NCI-H345 (cell line): ENCODE measurements at places on chromosomes 5 and 9.

DNA sequence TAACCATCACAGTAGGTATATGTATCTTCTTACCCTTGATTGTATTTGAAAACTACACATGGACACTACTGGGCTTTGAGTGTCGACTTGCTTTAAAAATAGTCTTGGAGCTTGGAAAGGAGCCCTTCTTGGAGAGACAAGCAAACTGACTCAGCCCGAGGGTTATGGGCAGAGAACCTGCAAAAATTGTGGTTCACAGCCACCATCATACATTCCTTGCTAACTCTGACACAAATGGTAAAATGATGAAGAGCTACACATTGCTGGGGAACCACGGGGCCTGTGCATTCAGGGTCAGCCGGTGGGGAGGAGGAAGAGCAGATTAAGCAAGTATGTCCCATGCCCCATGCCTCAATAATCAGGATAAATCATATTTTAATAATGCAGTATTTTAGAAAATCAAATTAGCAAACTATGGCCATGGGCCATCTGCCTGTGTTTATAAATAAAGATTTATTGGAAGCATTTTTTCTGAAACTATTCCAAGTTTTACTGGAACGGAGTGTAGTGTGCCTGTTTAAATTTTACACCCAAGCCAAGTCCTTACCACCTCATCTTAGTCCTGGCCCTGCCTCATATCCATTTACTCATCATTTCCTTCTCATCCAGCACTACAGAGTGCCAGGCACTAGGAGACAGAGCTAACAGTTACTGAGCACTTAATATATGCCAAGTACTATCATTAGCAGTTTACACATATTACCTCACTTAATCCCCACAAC lies 195.7 kb downstream of the PALM2AKAP2 start:
- no peak for DNase-seq

GRCh38 chr5:75512383-75513074 lies 838 bp downstream of the POLK start:
- no peak for DNase-seq

GRCh38 chr9:112174222-112174964 lies 704 bp downstream of the SUSD1 start:
- peak; percentile 48 for DNase-seq

DNA sequence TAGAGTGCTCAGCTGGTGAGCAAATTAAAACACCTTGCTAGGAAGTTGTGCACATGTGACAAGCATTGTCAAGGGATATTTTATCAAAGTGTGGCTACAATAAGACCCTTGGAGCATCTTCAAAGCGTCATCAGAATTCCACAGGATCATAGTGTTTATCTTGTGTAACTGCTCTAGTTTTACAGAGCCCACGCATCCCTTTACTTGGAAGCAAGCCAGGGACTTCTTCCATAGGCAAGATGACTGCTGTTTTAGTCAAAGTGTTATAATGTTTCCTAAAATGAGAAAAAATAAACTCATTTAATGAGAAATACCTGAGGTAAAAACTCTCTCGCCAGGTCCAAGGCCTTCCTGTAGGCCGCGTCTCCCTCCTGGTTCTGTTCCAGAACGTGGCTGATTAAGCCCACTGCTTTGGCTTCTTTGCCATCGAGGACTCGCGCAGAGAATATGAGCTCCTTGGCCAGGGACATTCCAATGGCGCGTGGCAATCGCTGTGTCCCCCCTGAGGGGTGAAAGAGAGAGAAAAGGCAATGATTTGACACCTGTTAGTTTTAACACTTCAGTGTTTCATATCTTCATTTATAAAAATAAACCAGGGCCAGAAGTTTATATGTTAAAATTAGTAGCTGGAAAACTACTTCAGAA lies 141.1 kb downstream of the AUH start:
- no peak for DNase-seq

GRCh38 chr5:6692906-6693305 lies 20.3 kb upstream of the TENT4A start:
- DNase-seq, result no peak

GRCh38 chr9:3214741-3215140 lies 311.1 kb downstream of the RFX3 start:
- DNase-seq, result no peak

DNA sequence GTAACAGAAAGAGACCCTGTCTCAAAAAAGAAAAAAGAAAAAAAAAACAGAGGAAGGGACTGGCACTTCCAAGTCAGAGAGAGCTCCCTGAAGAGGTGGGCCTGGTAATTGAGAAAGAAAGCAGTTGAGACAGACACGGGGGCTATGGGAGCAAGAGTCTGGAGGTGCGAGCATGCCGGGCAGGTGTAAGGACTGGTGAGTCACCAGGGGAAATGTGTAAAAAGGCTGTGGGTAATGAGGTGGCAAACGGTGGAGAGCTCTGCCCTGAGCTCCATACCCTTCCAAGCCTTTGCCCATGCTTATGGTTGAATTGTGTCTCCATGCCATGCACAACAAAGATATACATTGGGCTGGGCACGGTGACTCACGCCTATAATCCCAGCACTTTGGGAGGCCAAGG lies 18.0 kb upstream of the JADE2 start:
- no peak for DNase-seq

DNA sequence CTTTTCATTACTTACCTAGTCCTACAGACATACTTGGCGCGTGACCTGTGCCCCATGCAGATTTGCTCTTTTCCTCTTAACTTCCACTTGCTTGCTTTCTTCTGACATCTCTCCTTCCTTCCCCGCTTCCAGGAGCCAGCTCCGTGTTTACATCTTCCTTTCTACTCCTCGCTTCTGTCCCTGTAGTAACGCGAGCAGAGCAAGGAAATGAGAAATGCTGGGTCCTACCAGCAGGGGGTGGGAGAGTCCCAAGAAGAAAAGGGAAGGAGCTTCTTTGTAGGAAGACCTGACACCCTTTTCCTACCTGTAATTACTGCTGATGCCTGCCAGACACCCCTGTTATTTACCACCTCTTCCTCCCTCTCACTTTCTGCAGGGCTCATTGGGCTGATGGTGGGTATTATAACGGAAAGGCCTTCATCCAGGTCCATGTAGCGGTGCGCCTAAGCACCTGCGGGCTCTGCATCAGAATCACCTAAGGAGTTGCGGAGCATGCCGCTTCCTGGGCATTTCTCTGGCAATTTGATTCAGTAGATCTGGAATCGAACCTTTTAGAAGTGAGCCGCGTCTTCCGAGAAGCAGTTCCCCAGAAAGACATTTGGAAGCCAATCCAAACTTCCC lies 1260.8 kb upstream of the WWC1 start:
- no peak for DNase-seq

DNA sequence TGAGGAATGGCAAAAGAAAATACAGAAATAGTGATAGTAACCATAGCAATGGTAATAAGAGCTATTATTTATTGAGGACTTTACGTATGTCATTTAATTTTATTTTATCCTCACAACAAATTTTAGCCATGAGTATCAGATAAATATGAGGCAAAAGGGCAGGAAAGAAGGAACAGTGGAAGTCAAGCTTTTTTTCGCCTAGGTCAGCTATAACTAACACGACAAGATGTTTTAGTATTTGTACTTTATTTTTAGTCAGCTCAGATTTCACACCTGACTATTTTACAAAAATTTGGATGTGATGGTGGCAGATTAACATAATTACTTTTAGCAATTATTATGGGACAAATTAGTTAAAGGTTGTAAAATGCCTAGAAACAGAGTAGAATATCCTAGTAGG lies 34.8 kb upstream of the CDKN2B start:
- no peak for DNase-seq

DNA sequence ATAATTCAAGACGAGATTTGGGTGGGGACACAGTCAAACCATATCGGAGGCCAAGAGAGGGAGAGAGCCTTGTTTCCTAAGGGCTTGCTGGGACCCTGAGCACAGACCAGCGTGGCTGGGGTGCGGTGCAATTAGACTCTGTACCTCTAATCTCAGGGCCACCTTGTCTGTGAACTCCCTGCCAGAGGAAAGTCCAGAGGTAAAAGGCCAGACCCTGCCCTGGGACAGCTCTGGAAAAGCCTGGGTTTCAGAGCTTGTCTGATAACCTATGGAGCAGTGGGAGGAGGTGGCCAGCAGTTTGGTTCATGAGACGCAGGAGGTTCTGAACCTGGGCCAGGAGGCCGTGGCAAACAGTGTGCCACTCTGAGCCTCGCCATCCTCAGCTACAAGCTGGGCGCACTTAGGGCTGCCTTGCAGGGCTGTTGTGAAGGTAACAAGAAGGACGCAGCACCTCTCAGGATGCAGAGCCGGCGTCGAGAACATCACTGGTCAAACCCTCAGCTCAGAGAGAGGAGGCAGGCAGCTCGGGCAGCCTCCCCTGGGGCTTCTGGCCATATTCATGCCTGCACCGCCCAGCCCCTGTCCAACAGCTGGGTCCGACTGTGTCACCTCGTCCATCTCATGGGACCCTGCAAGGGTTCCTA lies 4.8 kb upstream of the DOLPP1 start:
- DNase-seq, result no peak

DNA sequence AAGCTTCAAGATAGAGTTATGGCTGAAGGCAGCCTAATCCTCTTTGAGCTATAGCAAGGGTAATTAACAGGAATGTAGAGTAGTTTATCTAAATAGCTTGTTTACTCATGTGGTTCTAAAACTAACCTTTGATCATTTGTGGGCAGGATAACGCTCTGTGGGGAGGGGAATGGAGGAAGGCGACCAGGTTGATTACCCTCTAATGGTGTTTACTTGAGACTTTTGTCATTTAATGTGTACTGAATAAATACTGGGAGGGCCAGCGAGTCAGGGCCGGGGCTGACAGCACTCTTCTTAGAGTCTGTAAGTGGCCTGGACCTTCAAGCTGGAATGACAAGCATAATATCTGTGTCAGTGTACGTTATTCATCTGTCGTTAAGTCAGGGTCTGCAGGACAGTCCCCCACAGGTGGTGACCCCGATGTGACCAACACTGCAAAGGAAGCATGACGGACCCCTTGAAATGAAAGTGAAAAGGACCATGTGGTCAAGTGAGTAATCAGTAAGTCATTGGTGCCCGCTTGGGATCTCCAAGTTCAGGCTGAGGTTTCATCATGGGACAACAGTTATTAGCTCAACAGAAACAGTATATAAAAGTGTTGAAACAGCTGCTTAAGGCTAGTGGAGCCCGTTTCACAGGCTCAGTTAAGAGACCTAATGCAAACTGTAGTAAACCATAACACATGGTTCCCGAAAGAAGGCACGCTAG lies 162.6 kb downstream of the CPLANE1 start:
- DNase-seq, result no peak

GRCh38 chr9:110123341-110124095 lies 84.4 kb downstream of the C9orf152 start:
- no peak for DNase-seq

DNA sequence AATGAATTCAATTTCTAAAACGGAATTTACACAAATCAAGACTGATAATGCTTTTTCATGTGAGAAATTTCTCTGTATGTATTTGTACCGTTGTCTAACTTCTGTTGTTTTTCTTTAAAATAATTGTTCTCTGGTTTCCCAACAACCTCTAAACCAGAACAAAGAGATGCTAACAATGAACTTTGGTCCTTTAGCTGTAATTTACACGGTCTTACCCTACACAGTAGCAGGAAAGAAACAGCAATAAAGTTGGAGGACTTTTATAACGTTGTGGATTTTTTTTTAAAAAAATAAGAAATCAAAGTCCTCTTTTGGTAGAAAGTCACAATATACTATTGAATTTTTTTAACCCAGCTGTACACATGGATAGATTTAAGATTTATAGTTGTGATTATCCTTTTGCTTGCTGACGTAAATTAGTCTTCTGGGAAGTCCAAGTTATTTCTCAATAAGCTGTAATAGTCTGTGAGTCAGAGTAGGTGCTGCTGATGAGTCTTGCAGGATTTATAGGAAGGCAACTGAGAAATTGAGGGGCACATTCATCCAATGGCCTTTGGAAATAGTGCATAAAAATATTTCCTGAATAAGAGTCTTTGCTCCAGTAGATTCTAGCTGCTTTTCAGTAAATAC lies 76.8 kb upstream of the PCSK1 start:
- no peak for DNase-seq

GRCh38 chr5:140555747-140556312 lies 1.4 kb downstream of the SRA1 start:
- no peak for DNase-seq

GRCh38 chr5:89471115-89471514 lies 588.1 kb upstream of the MEF2C start:
- no peak for DNase-seq

- peak; percentile 88 for DNase-seq
These were observed 55.8 kb downstream of the EPB41L4B start for GRCh38 chr9:109264877-109265587.

DNA sequence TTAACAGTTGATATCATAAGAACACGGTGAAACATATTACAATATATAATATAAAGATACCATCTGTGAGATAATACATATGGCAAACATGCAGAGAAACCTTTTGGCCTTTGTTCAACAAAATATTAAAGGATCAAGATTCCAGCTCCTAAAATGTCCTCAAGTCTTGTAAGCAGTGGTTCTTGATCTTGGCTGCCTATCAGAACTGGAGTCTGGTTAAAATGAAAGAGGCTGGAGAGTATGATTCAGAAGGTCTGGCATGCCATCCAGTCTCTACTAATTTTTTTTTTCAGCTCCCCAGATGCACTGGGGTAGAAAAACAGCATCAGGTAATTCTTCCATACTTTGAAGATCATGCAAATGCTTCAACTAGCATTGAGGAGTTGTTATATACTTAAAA lies 83.2 kb downstream of the TNC start:
- DNase-seq, result no peak

DNA sequence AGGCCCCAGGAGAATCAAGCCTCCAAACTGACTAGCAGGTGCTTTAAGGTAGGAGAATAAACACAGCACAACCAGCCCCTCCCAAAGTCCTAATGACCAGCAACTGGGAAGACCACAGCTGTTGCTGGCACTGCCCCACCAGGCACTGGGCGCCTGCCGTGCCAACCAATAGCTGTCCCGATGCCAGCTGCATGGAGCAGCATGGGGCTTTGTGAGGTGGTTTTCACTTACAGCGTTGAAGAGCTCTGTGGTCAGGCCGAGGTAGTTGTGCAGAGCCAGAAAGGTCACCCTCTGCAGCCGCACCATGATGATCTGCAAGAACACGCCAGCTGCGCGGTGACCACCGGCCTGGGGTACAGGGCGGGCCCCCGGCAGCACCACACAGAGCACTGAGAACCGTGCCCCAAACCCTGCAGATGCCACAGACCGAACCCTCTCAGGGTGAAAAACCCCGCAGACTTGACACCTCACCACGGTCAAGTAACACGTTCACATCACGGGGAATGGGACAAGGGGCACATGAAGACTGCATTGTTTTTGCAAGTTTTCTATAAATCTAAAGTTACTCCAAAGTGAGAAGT lies 28.7 kb downstream of the PNPLA7 start:
- no peak for DNase-seq

GRCh38 chr5:139575313-139575646 lies 14.1 kb downstream of the UBE2D2 start:
- no peak for DNase-seq

GRCh38 chr9:121499177-121499426 lies 542 bp downstream of the GGTA1 start:
- DNase-seq, result no peak

GRCh38 chr5:8114597-8115266 lies 245.8 kb downstream of the MTRR start:
- no peak for DNase-seq

- DNase-seq, result no peak
These were observed 349.1 kb upstream of the PTPRD start for GRCh38 chr9:10961883-10962282.
